Activated naive CD4-positive, alpha-beta T cell treated with anti-CD3 and anti-CD28 coated beads, Interleukin-2, amount 10 ng/mL, durations not matched to agents 7 days and 5 days (primary cell): ENCODE measurements at places on chromosomes 5 and 9.

DNA sequence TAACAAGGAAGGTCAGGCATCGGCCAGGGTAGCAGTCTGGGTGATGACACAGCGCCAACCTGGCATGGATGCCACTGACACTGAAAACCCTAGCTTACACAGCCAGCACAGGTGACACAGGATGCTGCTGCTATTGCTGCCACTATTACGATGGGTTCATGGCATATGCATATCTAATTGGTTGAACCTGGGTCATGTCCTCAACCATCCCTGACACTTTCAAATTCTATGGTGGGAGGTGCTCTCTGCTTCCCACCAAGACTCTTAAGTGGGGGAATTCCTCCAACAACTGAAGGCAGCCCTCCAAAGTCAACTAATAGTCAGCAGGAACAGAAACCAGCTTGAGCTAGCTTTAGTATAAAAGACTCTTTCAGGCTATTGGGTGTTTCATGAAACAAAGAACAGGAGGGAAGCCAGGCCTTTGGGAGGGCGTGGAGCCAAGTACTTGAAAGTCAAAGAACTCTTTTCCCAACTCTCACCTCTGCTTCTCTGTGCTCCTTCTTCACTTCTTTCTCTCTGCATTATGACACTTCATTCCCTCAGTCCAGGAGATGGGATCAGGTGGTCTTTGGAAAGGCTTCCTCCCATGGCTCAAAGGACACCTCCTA is 21.3 kb downstream of the PTTG1 start:
- H3K27me3 ChIP-seq, result peaks cover 4% of the 10 kb centered on the region
- H3K36me3 ChIP-seq, result no peaks in the 10 kb centered on the region
- no peak overlapping the region for H3K4me3 ChIP-seq

- H3K4me1 ChIP-seq, result no peaks in the 10 kb centered on the region
- DNase-seq, result no peak
- H3K4me3 ChIP-seq, result no peak overlapping the region
- peaks cover 32% of the 10 kb centered on the region for H3K36me3 ChIP-seq
- H3K27me3 ChIP-seq, result no peaks in the 10 kb centered on the region
Measured at GRCh38 chr5:176948458-176948857, 49.3 kb upstream of the HK3 start.

DNA sequence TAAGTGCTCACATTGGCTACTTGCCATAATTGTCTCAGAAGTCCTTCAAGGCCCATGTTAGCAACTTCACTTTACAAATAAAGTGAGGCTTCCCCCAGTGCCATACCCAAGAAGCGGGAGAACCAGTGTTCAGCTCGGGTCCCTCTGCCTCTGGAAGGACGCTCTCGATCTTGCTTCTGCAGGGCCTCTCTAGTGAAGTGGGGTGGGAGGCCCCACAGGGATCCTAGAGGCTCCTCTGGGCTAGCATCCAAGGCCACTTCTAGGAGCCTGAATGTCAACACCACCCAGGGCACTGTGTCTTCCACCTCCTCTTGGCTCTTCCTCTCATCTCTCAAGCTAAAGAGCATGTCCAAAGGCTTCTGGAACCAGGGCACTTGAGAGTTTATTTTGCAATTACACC is 282.5 kb downstream of the GADD45G start:
- no peaks in the 10 kb centered on the region for H3K36me3 ChIP-seq
- H3K27me3 ChIP-seq, result peaks cover 18% of the 10 kb centered on the region
- no peaks in the 10 kb centered on the region for H3K4me1 ChIP-seq
- no peak overlapping the region for H3K4me3 ChIP-seq

GRCh38 chr9:136153381-136154065 is 34.8 kb upstream of the TMEM250 start:
- no peak overlapping the region for H3K4me3 ChIP-seq
- H3K4me1 ChIP-seq, result no peaks in the 10 kb centered on the region
- DNase-seq, result no peak
- H3K36me3 ChIP-seq, result no peaks in the 10 kb centered on the region
- H3K27ac ChIP-seq, result no peak overlapping the region
- H3K27me3 ChIP-seq, result peaks cover 7% of the 10 kb centered on the region

DNA sequence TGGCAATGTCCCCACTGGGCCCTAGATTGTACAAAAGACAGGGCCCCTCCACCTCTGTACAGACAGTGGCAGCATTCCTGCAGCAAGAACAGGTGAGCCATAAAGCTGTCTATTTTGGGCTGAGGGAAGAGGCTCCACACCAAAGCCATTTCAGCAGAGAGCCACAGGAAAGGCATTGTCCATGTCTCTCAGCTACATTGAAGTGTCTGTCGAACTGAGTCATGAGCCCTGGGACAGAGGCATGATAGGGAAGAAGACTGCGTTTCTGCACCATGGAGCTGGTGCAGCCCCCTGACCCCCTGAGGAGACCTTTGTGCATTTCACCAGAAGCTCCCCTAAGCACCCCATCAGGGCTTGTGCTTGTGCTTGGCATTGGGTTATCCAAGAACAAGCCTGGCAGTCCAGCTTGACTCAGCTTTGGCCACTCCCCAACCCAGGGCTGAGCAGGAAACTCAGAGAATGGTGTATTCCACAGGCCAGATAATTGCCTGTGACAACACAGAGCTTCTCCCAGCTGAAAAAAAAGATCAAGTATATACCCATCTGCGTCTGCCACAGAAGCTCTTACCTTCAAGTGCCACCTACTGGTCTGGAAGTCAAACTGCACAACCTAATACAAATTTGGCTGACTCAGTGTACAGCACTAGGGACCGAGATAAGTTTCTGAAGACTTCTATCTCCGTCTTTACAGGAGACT is 5.9 kb upstream of the FRMD3 start:
- no peak overlapping the region for H3K27ac ChIP-seq
- DNase-seq, result no peak
- no peak overlapping the region for H3K4me3 ChIP-seq
- no peaks in the 10 kb centered on the region for H3K36me3 ChIP-seq
- peaks cover 13% of the 10 kb centered on the region for H3K27me3 ChIP-seq
- H3K4me1 ChIP-seq, result no peaks in the 10 kb centered on the region

- H3K27me3 ChIP-seq, result no peaks in the 10 kb centered on the region
- no peaks in the 10 kb centered on the region for H3K4me1 ChIP-seq
- H3K36me3 ChIP-seq, result no peaks in the 10 kb centered on the region
- no peak overlapping the region for H3K27ac ChIP-seq
Measured at GRCh38 chr5:128667152-128667551, 129.1 kb upstream of the FBN2 start.

- no peak overlapping the region for H3K4me3 ChIP-seq
- H3K27ac ChIP-seq, result no peak overlapping the region
- H3K27me3 ChIP-seq, result no peaks in the 10 kb centered on the region
Measured at GRCh38 chr5:28430565-28431178, 1392.3 kb upstream of the CDH9 start.

DNA sequence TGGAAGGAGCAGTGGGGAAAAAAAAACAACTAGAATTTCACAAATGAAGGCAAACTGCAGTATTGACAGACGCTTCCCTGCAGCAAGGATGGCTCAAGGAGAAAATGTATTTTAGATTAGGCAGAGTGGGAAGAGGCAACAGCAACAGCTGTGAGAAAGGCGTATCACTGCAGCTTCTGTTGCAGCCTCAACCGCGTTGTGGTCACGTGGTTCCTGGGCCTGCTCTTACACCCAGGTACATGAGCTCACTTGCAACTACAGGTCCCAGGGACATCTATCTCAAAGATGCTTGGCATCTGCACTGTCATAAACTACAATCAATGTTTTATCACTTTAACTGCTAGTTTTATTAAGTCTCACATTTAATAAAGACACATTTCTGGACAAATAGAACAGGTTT is 36.0 kb upstream of the GOLM1 start:
- H3K36me3 ChIP-seq, result no peaks in the 10 kb centered on the region
- no peaks in the 10 kb centered on the region for H3K4me1 ChIP-seq
- H3K27me3 ChIP-seq, result no peaks in the 10 kb centered on the region

- H3K4me1 ChIP-seq, result peaks cover 12% of the 10 kb centered on the region
- H3K27ac ChIP-seq, result no peak overlapping the region
- peaks cover 51% of the 10 kb centered on the region for H3K36me3 ChIP-seq
Measured at GRCh38 chr9:73165911-73166310, 14.2 kb downstream of the ANXA1 start.

- peaks cover 33% of the 10 kb centered on the region for H3K4me1 ChIP-seq
- no peaks in the 10 kb centered on the region for H3K27me3 ChIP-seq
Measured at GRCh38 chr9:137755261-137755927, 122.2 kb upstream of the CACNA1B start.

GRCh38 chr9:124660341-124660801 is 110.7 kb downstream of the NR6A1 start:
- H3K36me3 ChIP-seq, result no peaks in the 10 kb centered on the region
- H3K4me1 ChIP-seq, result peaks cover 28% of the 10 kb centered on the region
- peaks cover 13% of the 10 kb centered on the region for H3K27me3 ChIP-seq
- peak overlapping the region; percentile 56 for H3K4me3 ChIP-seq
- no peak for DNase-seq

DNA sequence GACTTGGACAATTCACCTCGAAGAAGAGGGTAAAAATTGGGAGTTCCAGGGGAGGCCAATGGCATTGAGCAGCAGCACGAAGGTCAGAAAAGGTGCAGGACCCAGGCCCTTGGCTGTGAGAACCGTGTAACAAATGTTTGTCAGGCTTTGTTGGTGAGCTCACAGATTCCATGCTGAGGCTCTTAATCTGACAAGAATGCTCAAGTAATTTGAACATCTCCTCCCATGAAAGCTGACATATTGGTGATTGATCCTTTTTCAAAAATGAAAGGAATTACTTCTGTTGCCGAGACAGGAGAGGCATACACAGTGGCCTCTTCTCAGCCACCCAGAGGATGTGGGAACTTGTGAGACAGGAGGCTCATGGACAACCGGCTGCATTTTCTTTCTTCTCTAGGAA is 11.6 kb downstream of the RAI14 start:
- no peaks in the 10 kb centered on the region for H3K36me3 ChIP-seq
- no peak for DNase-seq
- no peak overlapping the region for H3K27ac ChIP-seq
- no peaks in the 10 kb centered on the region for H3K27me3 ChIP-seq
- no peaks in the 10 kb centered on the region for H3K4me1 ChIP-seq

DNA sequence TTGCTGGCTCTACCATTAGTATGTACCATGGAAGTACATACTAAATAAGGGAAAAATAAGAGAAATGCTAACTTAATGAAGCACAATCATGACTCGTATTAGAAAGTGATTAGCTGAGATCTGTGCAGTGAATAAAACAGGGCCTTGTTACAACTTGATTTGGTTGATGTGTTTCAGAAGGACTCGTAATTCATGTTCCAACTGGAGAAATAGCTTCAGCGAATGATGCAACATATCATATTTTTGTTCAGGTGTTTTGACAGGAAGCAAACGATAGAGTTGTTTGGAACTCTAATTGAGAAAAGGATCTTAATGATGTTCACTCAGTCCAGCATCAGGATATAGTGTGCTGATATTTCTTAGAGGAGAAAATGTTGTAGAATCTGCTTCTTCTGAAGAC is 474.6 kb upstream of the WWC1 start:
- H3K27ac ChIP-seq, result no peak overlapping the region
- no peaks in the 10 kb centered on the region for H3K36me3 ChIP-seq
- no peak overlapping the region for H3K4me3 ChIP-seq
- H3K4me1 ChIP-seq, result peaks cover 2% of the 10 kb centered on the region
- DNase-seq, result no peak
- no peaks in the 10 kb centered on the region for H3K27me3 ChIP-seq

DNA sequence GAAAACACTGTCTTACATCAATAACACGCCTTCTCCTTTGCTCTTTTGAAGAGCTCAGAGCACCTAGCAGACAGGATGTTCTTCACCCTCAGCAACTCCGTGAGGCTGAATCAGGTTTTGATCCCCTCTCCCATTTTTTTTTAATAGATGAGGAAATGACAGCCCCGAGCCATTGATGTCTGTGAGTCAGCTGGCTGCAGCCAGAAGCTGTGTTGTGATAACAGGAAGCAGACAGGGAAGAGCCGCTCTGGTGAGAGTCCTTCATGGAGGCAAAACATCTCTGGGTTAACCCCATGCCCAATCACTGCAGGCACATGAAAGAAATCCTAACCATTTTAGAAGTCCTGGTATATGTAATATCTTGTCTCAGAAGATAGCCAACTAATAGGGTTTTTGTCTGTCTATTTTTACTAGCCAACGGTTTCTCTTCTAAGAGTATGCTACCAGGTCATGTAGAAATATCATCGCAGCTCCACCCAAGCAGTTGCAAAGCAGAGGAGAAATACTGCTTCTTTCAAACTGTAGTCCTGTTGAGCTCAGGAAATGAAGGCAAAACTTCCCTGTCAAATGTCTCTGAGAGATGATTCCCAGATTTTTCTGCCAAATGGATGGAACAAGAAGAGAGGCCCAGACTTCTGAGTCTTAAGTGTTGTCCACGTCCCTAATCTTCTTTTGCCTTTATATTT is 568.9 kb downstream of the CCDC171 start:
- H3K4me1 ChIP-seq, result no peaks in the 10 kb centered on the region
- no peak for DNase-seq
- no peaks in the 10 kb centered on the region for H3K36me3 ChIP-seq
- no peaks in the 10 kb centered on the region for H3K27me3 ChIP-seq

- no peaks in the 10 kb centered on the region for H3K27me3 ChIP-seq
- no peaks in the 10 kb centered on the region for H3K4me1 ChIP-seq
- no peak overlapping the region for H3K4me3 ChIP-seq
- no peaks in the 10 kb centered on the region for H3K36me3 ChIP-seq
- DNase-seq, result no peak
Measured at GRCh38 chr5:152260940-152261339, 144.1 kb downstream of the NMUR2 start.

GRCh38 chr9:88387036-88387551 is 1.1 kb upstream of the SPIN1 start:
- peaks cover 24% of the 10 kb centered on the region for H3K4me1 ChIP-seq
- no peak overlapping the region for H3K27ac ChIP-seq
- H3K27me3 ChIP-seq, result peaks cover 4% of the 10 kb centered on the region
- no peak for DNase-seq

DNA sequence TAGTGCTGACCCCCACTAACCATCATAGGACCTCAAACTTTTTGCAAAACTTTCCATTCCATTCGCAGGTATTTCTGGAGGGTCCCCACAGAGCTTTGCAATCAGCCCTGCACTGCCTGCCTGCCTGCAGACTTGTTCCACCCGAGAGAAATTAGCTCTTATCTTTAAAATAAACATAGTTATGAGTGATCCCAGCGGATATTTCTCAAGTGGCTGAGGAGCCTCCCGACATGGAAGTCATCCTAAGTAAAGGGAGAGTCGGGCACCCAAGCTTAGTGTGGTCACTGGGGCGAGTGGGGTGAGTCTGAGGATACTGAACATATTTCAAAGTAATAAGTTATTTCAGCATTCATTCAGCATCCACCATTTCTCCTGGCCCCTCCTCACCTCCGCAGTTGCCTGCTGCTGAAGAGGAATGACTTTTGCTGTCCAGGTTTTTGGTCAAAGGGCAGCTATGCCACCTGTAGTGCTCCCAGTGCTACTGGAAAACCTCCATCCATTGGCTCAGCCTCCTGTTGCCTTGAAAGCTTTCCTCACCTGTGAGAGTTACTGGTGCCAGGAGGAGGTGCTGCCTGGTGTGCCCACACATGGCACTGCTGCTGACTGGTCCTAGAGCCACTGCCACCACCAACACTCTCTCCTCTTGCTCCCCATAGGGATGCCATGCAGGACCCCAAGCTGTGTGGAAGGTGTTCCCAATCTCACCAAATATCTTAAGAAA is 89.7 kb upstream of the PCSK1 start:
- no peak overlapping the region for H3K27ac ChIP-seq
- no peak for DNase-seq
- no peaks in the 10 kb centered on the region for H3K36me3 ChIP-seq
- no peak overlapping the region for H3K4me3 ChIP-seq
